ENCODE measurements at places on chromosomes 11 and 22.

DNA sequence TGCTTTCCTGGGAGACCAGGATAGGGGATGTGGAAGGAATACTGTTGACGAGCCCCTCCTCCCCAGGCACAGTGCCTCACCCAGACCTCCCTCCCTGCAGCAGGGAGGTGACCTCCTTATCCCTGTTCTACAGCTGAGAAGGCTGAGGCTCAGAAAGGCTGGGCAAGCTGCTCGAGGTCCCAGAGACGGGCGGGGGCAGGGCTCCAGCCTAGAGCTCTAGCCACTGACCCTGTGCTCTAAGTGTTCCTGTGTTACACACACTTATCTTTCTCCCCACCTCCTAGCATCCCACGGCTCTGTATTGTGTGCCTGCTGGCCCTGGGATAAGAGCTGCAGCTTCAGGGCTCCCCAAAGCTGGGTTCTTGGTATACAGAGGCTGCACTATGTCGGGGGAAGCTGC lies 7.9 kb downstream of the CCDC134 start:
- DNase-seq = no peak

- DNase-seq = no peak
These were observed 255.2 kb upstream of the POU2AF2 start for GRCh38 chr11:110990311-110990710.

GRCh38 chr11:12420040-12420439 lies 42.7 kb downstream of the PARVA start:
- DNase-seq = no peak

GRCh38 chr11:29483831-29484230 lies 533.0 kb downstream of the KCNA4 start:
- no peak for DNase-seq

DNA sequence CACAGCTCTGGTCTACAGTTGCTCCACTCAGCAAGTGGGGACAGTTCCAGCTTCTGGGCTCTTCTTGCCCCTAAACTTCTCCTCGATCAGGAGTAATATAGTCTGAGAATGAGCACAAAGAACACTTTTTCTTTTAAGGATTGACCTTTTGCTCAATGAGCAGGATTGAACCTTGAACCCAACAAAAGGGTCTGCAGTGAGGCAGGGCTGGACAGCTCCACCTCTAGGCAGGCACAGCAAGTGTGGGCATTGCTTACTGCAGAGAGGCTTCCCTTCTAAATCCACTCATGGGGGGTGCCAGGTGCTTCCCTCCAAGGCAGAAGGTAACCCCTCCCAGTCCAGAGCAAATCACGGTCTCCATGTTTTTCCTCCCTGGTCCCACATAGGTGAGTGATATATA lies 279.5 kb downstream of the ST3GAL4 start:
- no peak for DNase-seq

DNA sequence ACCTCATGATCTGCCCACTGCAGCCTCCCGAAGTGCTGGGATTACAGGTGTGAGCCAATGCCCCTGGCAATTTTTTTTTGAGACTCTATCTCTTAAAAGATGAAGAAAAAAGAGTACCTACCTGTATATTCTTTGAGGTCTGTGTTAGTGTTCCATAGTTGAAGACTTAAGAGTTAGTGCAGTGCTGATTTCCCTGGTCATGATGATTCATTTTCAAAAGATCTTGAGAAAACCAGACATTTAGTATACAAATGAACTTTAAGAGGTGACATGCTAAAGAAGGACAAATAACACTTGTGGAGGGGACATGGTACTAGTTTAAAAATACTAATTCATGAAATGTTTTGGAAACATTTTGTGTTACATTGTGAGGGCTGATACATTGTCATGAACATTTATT lies 17.7 kb downstream of the CBL start:
- DNase-seq = no peak

DNA sequence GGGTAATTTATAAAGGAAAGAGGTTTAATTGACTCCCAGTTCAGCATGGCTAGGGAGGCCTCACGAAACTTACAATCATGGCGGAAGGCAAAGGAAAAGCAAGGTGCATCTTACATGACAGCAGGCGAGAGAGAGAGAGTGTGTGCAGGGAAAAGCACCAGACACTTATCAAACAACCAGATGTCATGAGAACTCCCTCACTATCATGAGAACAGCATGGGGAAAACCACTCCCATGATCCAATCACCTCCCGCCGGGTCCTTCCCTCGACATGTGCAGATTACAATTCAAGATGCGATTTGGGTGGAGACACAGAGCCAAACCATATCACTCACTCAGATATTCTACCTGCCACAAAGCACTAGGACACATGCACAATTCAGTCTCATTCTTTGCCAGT lies 48.1 kb upstream of the HMGXB4 start:
- DNase-seq = no peak

DNA sequence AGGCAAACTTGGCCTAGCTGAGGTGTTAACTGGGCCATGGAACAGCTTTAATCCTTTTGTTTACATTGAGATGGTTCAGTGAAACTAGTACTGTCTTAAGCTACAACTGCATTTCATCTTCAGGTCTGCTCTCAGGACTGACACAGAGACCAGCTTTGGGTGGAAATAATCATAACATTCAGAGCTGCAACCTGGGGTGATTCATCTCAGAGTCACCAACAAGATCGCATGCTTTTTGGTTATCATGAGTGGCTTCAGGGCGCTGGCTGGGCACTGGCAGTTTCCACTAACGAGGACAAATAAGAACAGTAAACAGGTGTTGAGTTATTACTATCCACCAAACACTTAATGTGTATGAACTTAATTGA lies 60.9 kb upstream of the PAX6 start:
- DNase-seq = no peak

DNA sequence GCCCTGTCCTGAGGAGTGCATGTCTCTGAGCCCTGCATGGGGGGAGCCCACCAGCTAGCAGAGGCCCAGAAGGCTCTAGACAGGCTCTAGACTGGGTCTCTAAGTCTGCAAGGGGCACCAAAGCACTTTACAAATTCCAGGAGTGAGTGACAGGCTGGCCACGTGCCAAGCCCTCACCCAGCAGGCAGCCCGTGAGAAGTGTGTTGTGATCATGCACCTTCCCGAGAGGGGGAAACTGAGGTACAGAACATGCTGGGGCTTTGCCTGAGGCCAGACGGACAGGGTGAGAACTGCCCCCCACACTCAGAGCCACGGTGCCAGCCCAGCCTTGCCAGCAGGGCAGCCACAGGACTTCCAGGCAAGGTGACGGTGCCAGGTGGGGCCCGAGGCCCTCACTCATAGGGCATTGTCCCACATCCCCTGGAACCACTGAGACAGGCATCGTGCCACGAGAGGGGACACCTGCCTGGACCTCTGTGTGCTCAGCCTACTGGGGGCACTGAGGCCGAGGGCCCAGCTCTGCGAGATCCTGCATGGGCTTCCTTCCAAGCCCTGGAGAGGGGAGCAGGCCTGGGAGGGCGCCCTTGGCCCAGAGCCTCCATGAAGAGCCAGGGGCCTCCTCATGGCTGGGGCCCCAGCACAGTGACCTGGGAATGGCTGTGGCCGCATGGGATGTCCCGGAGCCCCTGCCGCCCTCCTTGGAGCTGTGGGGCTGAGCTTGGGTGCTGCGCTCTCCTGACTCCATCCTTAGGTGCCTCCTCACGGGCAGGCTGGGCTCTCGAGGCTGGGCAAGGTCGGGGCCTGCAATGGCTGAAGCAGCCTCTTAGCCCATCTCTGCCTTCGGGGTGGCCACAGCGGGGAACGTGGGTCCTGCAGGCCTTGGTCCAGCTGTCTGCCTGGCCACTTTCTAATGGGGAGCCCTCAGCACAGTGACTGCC lies 121.5 kb downstream of the KCNQ1OT1 start:
- no peak for DNase-seq

- DNase-seq = no peak
These were observed 200.6 kb downstream of the KIRREL3 start for GRCh38 chr11:126800009-126800408.

DNA sequence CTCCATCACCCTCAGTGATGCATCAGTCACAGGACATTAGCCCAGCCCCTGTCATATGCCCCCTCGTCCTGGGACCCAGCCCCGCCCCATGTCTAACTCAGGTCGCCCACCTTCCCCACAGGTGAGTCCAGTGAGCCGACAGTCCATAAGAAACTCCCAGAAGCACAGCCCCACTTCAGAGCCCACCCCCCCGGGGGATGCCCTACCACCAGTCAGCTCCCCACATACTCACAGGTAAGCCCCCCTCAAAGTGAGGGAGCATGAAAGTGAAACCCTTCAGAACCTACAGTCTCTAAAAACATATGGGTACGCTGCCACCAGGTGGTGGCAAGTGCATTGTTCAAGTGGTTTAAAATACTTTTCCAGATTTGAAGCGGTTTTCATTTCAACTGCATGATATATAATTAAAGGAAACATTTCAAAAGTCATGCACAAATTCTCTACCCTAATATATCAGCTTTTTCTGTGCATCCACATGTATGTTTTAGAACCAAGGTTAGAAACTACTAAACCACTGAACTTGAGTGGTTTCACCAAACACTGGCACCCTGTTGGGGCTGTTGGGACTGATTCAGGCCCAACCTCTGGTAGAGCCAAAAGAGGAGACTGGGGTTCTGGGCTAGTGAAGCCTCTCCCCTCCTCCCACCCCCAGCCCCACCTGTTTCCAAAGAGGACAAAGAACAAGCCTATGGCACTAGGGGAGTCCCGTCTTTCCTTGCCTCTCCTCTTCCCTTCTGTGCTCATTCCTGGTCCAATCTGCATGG lies 17.3 kb downstream of the EPS8L2 start:
- peak; percentile 54 for DNase-seq

DNA sequence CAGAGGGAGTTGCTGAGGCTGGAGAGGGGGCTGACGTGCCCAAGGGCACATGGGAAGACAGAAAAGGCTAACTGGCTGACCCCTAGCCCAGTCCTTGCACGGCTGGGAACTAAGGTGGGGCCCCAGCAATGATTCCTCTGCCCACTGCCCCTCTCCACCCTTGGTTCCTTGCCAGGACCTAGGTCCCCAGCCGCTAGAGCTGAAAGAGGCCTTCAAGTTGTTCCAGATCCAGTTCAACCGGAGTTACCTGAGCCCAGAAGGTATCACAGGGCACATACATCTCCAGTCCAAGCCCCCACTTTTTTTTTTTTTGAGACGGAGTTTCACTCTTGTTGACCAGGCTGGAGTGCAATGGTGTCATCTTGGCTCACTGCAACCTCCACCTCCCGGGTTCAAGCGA lies 390 bp downstream of the CTSW start:
- no peak for DNase-seq

DNA sequence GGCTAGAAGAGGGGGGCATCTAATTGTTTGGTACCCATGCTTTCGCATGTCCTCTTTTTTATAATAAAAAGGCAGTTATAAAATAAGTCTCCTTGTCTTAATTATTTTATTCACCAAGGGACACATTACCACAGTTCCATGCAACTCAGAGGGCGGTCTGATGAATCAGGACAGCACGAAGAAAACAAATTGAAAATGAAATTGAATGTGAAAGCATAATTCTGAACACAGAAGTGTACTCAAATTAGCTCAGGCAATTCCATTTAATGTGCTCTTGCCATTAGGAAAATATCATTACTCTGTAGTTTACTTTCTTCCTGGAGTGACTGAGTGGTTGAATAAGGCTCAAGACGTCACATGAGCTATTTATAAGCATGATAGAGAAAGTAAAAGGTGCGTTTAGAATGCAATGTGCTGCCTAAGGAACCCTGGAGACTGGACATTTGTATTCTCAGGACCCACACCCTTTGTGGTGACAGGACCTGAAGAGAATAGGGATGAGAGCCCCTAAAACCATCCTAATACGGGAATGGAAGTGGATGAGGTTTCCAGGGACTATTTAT lies 59.6 kb downstream of the MTNR1B start:
- no peak for DNase-seq

GRCh38 chr11:59660621-59661020 lies 8.2 kb downstream of the PATL1 start:
- no peak for DNase-seq

- DNase-seq = no peak
These were observed 5.7 kb downstream of the MPZL2 start for GRCh38 chr11:118258410-118258809.

DNA sequence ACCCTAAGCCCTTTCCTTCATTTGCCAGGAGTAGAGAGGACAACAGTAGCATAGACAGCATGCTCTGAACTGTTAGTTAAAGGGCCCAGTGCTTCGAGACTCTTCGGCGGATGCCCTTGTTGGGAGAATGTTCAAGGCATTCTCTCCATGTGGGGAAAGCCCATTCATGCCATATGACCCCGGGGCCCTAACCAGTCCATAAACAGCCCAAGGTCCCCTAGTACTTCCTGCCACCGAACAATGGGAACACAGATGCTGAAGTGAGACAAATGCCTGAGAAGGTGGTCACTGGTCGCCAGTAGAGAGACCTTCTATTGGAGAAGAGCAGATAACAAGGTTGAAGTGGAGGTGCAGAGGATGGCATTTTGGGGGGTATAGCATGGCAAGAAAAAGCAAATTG lies 80.7 kb downstream of the FLI1 start:
- DNase-seq = no peak

GRCh38 chr11:43579171-43579918 lies 101.2 kb upstream of the HSD17B12 start:
- DNase-seq = peak; percentile 32

GRCh38 chr11:44532809-44533208 lies 32.7 kb upstream of the CD82 start:
- no peak for DNase-seq

DNA sequence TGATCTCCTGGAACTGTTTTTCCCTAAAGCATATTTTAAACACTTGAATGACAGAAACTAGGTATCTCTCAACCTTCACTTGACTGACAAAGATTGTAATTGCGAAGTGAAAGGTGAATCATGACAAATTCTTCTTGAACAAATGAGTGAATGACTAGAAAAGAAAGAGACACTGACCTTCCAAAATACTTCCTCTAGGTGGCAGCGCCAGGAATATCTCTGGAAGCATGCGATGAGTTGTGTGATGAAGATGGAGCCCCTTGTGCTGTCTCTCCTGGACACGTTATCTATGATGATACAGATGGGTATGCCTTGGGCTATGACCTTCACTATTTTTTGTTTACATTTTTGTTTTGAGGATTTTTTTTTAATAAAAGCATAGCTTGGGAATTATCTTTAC lies 7.0 kb upstream of the CASP12 start:
- DNase-seq = no peak

- no peak for DNase-seq
These were observed 135.9 kb upstream of the KIRREL3 start for GRCh38 chr11:127136438-127136837.

DNA sequence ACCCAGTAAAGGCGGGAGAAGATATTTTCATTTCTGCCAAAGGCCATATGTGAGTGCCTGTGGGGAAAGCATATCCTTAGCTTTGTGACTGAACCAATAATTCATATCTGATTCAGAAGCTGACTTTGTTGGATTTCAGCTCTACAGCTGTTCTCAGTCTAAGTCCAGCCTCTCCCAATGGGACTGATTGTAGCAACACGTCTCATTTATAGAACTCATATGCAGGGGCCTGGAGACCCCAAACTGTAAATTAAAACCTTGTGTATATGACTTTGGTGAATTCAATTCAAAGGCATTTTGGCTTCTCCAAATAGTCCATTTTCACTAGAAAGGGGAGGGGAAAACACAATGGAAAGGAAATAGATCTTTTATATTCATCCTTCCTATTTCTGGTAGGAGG lies 250.4 kb upstream of the SORL1-AS1 start:
- DNase-seq = no peak

- DNase-seq = no peak
These were observed 17.7 kb downstream of the NAV2 start for GRCh38 chr11:19730373-19730772.
